ENCODE measurements at places on chromosomes 7 and 10. TPM values are rescaled to one million over a fixed set of nuclear protein-coding genes. Genes with fewer than 3 reads are reported as not detected.

Gene OR2A1
- total RNA-seq: 0.39 TPM

Gene CALN1
- total RNA-seq: not detected

Gene SORCS1
- not detected for total RNA-seq

Gene ZNF467
- under 0.01 TPM for total RNA-seq

Gene GRM3
- total RNA-seq: not detected

Gene PRLHR
- not detected for total RNA-seq

Gene POLR3A
- 18.5 TPM for total RNA-seq

Gene TMEM139
- total RNA-seq: 0.11 TPM

Gene PNLIPRP2
- not detected for total RNA-seq

Gene CALCR
- total RNA-seq: not detected

Gene NRAP
- 0.13 TPM for total RNA-seq

Gene IDI2
- not detected for total RNA-seq

Gene TEX36
- total RNA-seq: not detected

Gene TAS2R3
- total RNA-seq: 2.9 TPM

Gene TAS2R5
- total RNA-seq: 2.6 TPM

Gene STEAP4
- 270 TPM for total RNA-seq

Gene PIP
- total RNA-seq: not detected

Gene HOGA1
- 5.0 TPM for total RNA-seq

Gene UPK3BL2
- total RNA-seq: 0.54 TPM

Gene ZMIZ1
- 72.3 TPM for total RNA-seq

Gene PDE1C
- total RNA-seq: 23.3 TPM

Gene CPN1
- total RNA-seq: not detected

Gene MBL2
- not detected for total RNA-seq

Gene PRSS1
- total RNA-seq: not detected

Gene HILPDA
- 12.2 TPM for total RNA-seq

Gene SSC4D
- 0.97 TPM for total RNA-seq

Gene LIPN
- not detected for total RNA-seq

Gene CALML5
- not detected for total RNA-seq

All from articular chondrocyte of knee joint (primary cell).